Activated CD4-positive, alpha-beta T cell treated with anti-CD3 and anti-CD28 coated beads, Interleukin-2, amount 10 ng/mL, durations not matched to agents 24 days and 14 days (primary cell): ENCODE measurements at places on chromosomes 4 and X. TPM values are rescaled to one million over a fixed set of nuclear protein-coding genes. Genes with fewer than 3 reads are reported as not detected.

- no peak for DNase-seq
These were observed 695.6 kb upstream of the FAM241A start for GRCh38 chr4:111449657-111450056.

- peak; percentile 68 for DNase-seq
These were observed 763.8 kb upstream of the AADAT start for GRCh38 chr4:170853422-170854021.

The BCLAF3 gene
- 4.4 and 5.6 TPM in 2 replicates for total RNA-seq

DNA sequence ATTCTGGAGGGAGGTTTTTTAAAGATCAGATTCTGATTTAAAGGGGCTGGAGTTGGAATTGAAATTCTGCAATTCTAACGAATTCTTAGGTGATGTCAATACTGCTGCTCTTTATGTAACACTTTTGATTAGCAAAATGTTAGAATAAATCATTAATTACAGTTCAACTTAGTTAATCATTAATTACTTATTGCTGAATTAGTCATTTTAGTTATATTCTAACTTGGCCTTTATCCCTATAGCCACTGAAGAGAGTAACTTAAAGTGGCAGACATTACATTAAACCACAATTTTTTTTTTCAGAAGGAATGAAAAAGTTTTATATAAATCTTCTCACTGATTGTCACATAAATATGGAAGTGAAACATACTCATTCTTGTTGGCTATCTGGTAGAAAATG lies 206.6 kb upstream of the ITM2A start:
- DNase-seq = no peak

GRCh38 chrX:73836956-73837477 lies 274.0 kb downstream of the CHIC1 start:
- no peak for DNase-seq

DNA sequence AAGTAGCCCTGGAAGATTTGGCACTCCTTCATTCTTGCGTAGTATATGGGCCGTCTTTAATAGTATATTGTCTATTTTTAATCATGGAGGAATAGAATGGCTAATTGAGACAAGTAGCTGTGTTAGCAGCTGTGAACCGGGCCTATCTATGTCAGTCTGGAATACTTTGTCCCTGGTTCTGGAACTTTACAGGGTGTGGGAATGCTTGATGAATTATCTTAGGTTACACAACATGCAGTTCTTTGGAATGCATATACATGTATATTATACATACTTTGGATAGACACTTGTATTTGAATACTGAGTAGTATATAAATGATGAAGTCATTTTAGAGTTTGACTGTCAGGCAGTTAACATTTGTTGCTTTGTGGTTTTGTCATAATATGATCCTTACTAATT lies 37.4 kb downstream of the PDLIM5 start:
- DNase-seq = no peak

The RNF128 gene
- total RNA-seq = not detected in 2 replicates

DNA sequence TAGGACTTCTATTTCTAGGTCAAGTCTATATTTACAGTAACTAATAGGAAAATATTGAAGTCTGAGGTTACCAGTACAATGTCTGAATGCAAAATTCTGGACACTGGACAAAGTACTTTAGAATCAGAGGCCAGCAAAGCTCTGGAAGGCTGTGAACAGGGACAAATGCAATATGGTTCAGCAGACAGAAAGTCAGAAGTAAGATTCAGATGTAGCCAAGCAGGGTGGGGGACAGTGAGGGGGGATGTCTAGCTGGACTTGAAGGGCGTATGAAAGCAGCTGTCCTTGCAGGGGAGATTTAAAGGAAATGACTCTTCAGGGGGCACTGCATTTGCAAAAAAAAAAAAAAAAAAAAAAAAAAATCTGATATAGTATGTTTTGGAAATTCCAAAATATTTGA lies 2.9 kb downstream of the SORBS2 start:
- no peak for DNase-seq

The ZNF185 gene
- 0.43 and 1.0 TPM in 2 replicates for total RNA-seq

- DNase-seq = peak; percentile 51
These were observed 286.4 kb downstream of the CRLF2 start for GRCh38 chrX:926070-926469.

- no peak for DNase-seq
These were observed 54.1 kb upstream of the CDKN2AIP start for GRCh38 chr4:183390374-183390773.
